Activated CD8-positive, alpha-beta memory T cell treated with anti-CD3 and anti-CD28 coated beads, Interleukin-2, amount 10 ng/mL, durations not matched to agents 7 days and 5 days (primary cell): ENCODE measurements at places on chromosomes 2 and 18.

DNA sequence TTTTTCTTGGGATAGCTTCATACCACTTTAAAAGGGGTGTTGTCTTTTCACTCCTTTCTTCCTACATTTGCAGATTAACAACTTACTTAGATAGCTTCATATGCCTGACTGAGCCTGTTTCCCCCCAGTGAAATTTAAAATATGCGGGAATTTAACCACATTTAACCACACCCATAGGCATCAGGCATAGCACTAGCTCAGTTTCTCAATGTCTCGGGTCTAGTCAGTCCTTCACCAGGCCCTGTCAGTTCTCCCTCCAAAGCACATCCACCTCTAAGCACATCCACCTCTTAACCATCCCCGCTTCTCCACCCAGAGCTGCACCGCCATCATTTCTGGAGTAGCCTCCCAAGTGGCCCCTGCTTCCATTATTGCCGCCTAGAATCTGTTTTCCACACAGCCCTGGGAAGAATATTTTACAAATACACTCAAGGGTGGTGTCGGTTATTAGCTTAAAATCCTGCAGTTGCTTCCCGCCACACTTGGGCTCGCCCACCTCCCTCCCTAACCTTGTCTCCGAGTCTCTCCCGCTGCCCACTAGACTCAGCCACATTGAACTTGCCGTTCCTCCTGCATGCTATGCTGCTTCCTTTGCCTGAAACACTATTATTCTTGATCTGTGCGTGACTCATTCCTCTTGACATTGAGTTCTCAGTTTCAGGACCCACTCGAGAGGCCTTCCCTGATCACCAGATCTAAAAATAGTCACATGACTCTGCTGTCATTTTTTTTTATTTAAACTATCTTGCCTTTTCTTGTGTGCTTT lies 68.3 kb downstream of the SPTBN1 start:
- DNase-seq: no peak

- DNase-seq: no peak
Measured at GRCh38 chr2:10557506-10558265, 109.6 kb upstream of the ODC1 start.

- DNase-seq: peak; percentile 79
Measured at GRCh38 chr2:159903443-159904126, 105.6 kb upstream of the CD302 start.

DNA sequence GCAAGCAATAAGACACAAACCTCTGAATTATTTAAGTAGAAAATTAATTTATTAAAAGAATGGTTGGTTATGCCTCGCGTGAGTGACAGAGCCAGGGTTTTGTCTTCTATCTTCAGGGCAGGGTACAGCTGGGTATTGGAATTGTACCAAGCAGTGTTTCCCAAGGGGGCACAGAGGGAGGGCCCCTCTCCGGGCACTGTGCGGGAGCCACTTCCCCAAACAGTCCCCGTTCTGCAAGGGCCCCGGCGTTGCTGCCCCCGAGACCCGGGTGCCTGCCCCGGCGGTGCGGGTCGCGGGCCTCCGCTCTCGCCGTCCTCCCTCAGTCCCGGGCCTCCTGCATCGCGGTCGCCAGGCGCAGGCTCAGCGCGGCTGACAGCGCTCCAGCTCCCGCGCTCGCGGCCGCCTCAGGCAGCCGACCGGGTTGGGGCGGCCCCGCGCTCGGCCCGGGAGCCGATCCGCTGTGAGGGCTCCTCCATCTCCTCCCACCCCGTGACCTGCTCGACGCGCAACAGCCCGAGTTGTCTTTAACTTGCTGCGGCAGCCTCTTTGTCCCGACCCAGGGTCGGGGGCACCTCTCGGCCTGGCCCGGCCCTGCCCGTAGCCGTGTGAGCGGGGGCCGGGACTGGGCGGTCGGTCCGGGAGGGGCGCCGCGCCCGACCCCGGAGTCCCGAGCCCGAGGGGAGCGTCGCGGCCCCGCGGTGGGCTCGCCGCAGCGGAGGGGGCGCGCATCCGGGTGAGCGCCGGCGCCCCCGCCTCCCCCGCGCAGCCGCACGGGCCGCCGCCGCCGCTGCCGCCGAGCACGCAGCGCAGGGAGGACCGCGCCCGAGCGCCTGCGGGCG lies 620 bp upstream of the GALNT1 start:
- peak; percentile 61 for DNase-seq

DNA sequence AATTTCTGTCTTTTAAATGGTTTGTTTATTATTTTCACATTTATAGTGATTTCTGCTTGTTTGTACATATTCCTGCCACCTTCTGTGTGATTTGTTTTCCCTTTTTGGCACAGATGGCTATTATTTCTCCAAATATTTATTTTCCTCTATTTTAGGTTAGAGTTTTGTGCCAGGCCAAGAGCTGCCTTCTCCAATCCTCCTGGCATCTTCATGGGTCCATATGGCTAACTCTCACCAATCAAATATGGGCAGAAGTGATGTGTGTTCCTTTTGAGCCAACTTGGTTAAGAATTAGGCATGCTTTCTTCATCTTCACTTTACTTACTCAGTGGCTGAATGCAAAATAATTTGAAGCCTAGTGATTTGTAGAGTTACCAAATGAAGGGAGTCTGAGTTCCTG lies 697.1 kb upstream of the CELF4 start:
- DNase-seq: no peak

DNA sequence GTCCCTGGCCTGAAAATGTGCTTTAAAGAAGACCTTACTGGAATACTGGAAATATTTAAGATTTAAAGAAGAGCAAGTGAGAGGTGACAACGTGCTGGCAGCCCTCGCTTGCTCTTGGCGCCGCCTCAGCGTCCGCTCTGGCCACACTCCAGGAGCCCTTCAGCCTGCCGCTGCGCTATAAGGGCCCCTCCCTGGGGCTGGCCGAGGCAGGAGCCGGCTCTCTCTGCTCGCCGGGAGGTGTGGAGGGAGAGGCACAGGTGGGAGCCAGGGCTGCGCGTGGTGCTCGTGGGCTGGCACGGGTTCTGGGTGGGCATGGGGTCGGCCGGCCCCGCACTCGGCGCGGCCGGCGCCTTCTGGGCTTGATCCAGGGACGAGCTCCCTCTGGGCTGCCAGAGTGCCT lies 2.9 kb upstream of the COQ10B start:
- DNase-seq: no peak

DNA sequence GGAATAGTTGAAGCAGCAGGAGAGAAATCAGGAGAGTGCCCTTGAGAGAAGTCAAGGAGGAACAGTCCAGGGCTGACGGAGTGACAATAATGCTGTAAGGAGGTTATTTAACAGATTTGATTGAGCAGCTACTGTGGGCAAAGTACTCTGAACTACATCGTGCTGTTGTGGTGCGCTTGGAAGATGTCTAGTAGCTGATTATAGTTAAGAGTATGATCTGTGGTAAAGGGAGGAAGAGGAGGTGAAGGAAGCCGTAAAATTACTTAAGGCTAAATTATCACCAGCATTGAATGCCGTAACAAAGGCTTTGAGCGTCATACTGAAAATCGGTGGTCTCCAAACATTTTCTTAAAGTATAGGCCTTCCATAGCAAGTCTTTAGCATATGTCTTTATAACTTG lies 4.5 kb downstream of the PCBP1 start:
- DNase-seq: no peak

GRCh38 chr2:1233281-1233680 lies 180.0 kb upstream of the TPO start:
- DNase-seq: no peak
